Activated CD4-positive, alpha-beta T cell treated with anti-CD3 and anti-CD28 coated beads, Interleukin-2, Interleukin-6, amounts not matched to agents 100 ng/mL and 50 ng/mL, durations not matched to agents 16 hours and 8 hours (primary cell): ENCODE measurements at places on chromosomes 3 and 15.

DNA sequence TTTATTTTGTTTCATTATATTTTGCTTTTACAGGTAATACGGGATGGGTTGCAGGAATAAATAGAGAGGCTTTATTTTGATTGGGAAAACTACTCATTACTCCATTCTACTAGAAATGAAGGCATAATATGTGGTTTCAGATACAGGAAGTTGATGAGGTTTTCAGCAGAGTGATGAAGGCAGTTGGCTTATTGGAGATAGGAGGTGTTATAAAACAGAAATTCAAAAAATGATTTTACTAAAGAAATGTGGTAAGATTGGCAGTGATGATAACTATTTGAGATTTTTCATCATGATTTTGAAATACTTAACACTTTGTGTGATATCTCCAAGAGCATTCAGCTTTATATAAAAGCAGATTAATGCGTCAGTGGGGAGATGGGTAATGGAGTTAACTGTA, 1445.7 kb upstream of the CADM2 start:
- DNase-seq = no peak

DNA sequence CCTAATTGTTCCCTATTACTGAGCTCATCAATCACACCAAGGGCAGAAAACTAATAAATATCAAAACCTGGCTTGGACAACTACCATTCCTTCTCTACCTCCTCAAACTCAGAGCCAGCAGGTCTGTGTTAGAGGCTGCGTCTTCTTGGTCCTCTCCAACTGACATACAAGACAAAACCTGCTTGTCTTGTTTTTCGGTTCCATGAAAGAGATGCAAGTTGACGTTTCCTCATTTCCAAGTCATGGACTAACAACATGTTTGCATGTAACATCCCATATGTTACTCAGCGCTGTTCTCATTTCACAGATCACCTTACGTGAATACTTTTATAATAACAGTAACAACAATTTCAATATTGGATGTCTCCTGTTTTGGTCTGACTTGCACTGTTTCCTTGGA, 110.9 kb downstream of the LMLN start:
- DNase-seq = no peak

DNA sequence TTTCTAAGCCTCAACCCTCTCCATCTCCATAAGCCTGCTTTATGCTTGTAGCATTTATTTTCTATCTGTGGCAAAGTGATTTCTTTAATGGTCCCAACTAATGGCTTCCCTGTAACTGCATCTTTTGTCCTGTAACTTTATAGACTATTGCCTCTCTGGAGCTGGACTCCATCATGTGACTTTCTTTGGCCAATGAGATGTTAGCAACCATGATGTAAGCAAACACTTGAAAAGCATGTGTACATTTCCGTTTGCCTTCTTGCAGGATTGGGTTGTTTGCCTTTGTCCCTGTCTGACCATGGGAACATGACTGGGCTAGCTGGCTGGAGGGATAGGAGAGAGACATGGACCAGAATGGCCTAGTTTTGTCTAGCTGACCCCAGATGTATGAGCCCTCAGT, 106.0 kb upstream of the LRIG1 start:
- DNase-seq = no peak

GRCh38 chr15:53197426-53197839, 407.3 kb upstream of the ONECUT1 start:
- peak; percentile 70 for DNase-seq
